ENCODE measurements at places on chromosomes 2 and 18.
A peak's percentile ranks its signal among the peaks of the same experiment; 100 is the strongest.

- no peak for DNase-seq
Measured at GRCh38 chr2:42493468-42494354, at the start of gene KCNG3. TSS of gene KCNG3 (minus strand) at chr2:42493982. CDS start at chr2:42493501, 481 bp downstream.

DNA sequence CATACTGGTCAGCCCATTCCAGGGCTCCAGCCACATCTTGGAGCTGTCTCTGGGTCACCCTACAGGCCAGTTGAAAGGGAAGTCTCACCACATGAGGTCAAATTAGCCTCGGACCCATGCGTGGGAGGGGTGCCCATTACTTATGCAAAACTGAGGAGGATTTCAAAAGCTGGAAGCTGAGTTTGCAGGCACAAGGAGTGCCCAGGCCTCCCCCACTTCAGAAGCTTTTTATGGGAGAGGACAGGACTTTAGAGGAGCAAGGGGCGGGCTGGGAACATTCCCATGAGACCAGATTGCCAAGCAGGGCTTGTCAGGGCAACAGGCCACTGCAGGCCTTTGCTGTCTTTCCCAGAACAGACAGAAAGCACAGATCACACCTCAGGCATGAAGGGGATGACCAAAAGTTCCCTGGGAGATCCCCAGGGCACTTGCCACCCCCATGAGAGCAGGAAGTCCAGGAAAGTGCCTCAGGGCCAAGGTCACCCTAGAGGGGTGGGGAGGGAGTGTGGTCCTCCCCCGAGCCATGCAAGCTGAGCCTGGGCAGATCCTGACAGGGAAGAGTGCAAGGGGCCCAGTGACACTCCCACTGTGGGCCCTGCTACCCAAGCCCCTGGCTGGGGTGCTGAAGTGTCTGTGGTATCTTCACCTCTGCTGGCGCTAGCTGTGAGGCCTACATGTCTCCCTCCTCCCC, 267.7 kb downstream of the BCL11A start:
- DNase-seq: no peak

DNA sequence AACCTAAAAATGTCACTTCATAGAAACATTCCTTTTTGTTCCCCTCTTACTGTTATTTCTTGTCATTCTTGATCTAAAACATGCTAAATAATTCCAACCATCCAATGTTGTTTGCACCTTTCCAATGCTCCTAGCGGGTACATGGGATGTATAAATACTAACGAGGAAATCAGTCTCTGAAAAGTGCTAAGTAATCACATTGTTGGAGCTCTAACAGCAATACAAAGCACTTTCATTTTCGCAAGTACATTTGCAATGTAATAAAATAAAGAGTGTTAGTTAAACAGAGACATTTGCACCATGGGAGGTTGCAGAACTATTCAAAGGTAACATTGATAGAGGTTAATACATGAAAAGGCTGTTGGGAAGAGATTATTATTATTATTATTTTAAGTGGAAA, 286.2 kb upstream of the ACVR2A start:
- no peak for DNase-seq

DNA sequence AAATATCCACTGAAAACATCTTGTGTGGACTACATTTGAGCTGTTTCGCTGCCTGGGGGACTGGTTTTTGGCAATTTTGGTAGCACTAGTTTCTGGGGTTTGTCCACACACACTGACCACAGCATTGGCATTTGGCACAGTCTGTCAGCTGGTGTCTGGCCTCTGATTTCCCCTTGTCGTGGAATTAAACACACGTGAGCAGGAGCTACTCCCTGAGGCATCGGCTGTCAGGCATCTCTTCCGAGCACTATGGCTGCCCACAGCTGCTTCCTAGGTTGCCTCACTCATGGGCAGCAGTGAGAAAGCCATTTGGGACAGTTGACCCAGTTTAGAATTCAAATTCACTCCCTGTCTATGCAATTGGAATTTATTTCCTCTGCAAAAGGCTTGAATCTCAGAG, 46.8 kb upstream of the FZD5 start:
- no peak for DNase-seq

DNA sequence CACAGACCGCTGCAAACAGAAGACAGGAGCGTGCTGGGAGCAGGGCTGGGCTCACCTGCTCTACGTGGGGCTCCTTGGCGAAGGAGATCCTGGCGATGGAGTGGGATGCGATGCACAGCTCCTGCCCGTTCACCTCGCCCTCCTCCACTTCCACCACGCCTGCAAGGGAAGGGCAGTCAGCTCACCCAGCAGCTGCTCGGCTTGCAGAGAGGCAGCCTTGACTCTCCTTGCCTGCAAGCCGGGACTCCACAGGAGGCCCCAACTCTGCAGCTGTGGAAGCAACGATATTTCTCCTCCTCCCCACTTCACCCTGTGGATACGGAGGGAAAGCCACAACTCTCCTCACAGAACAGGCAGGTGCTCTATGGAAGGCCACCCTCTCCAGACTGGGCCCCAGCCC, 35.1 kb downstream of the THAP4 start:
- DNase-seq: no peak

DNA sequence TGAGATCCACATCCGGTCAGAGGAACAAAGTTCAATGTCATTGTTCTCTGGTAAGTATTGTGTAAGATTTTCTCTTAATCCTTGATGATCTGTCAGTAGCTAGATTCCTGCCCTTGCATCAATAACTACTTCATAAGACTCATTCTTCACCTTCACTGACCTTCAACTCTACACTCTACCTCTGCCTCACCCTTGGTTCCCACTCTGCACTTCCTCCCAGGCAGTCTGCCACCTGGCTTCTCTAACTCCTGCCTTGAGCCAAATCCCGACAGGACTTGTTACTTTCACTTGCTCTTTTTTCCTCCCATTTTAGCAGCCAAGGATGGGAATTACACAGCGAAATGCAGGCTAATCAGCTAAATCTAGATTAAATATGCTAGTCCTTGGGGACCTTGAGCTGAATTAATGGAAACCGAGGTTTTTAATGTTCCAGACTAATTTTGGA, 190.7 kb downstream of the DLGAP1 start:
- DNase-seq: no peak

DNA sequence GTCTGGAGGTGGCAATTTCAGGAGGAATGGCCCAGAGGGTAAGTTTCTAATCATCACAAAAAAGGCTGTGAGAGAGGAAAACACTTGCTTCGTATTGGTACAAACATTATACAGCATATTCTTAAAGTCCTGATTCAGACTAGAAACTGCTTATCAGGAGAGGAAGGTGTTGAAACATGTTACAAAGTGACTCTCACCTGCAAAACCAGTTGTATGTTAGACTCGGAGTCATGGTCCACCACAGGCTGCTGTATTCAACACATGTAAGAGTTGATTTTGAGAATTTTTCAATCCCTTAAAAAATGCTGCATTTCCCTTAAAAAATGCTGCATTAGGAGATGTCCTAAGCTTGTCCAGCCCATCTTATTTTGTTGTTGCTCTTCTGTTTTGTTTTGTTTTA, 61.5 kb downstream of the MBP start:
- no peak for DNase-seq

- no peak for DNase-seq
Measured at GRCh38 chr2:191298306-191298705, 53.1 kb downstream of the MYO1B start.

DNA sequence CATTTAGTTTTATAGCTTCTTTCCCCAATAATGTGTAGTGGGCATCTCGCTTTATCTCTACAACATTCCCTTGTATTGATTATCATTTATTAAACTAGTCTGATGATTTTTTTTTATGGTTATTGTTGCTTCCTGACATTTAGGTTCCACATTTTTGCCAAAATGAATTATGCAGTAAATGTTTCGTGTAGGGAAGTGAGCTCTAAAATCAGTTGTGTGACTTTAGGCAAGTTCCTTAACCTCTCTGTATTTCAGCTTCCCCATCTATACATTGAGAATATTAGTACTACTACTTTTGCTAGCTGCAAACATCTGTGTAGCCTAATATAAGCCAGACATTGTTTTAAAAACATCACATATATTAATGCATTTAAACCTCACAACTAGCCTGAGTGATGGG, 22.9 kb downstream of the SOCS6 start:
- no peak for DNase-seq

- no peak for DNase-seq
Measured at GRCh38 chr2:232890896-232891601, 21.0 kb downstream of the SNORC start.

GRCh38 chr18:54206447-54206846, 18.0 kb downstream of the MBD2 start:
- no peak for DNase-seq

DNA sequence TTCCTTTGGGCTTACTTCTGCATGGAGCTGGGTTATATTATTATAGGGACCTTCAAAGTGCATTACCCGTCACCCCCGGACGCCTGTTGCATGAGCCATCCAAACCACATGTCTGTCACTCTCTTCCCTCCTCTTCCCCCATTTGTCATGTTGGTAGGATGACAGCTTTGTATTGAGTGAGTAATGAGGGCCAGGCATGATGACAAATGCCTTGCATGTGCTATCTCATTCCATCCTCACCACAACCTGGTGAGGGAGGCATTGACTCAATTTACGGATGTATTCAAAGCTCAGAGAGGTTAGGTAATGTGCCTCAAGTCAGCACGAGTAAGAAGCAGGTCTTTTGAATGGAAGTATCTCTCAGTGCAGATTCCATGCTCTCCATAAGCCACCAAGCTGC, 510.5 kb upstream of the TNP1 start:
- peak; percentile 22 for DNase-seq

DNA sequence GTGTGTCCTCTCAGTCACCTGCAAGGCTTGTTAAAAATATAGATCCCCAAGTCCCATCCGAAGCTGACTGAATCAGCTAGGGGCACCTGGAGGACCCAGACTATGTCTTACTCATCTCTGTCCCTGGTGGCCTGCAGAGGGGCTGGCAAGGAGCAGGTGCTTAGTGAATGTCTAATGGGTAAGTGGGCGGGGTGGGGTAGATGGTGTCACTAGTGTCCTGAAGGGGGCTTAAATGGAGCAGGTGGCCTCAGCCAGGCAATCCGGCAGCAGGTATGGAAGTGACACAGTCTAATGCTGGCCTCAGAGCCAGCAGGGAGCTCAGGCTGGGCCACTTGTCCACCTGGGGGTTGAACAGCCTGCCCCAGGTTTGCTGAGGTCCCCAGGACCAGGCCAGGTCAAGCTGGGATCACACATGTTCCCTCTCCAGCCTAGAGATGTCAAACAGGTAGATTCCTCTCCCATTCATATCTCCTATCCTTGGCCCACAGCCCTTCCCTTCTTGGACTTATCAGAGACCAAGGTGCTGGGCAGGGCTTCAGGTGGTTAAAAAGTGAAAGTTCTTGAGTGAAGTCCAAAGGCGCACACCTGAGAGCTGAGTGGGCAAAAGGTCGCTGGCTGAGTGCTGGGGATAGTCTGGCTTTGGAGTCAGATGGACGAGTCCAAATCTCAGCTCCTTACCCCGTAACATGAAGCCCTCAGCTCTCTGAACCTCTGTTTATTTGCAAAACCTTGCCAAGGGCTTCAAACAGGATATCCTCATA, 1.7 kb downstream of the STEAP3 start:
- DNase-seq: no peak

- peak; percentile 30 for DNase-seq
Measured at GRCh38 chr2:9378433-9379390, 44.6 kb downstream of the ITGB1BP1 start.

- DNase-seq: no peak
Measured at GRCh38 chr2:110866045-110866444, 133.7 kb downstream of the ACOXL start.

DNA sequence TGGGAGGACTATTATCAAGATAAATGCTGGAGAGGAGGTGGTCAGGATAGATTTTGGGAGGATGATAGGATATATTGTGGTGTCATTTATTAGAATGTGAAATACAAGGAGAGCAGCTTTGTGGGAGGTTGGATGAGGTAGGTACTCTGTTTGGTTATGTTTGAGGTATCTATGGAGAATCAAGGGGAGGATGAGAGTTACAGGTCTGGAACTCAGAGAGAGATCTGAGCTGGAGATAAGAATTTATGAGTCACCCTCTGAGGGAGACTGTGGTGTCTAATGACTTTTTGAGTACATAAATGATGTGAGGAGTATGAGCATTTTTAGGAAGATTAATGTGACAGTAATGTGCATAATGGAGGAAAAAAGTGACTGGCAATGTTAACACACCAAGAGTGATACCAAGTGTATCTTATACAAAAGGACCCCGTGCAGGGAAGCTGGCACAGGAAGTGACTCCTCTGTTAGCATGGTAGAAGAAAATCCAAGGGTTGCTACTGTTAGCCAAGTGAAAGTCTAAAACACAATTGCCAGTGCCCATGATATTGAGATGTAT, 48.2 kb downstream of the CRIM1 start:
- peak; percentile 76 for DNase-seq

DNA sequence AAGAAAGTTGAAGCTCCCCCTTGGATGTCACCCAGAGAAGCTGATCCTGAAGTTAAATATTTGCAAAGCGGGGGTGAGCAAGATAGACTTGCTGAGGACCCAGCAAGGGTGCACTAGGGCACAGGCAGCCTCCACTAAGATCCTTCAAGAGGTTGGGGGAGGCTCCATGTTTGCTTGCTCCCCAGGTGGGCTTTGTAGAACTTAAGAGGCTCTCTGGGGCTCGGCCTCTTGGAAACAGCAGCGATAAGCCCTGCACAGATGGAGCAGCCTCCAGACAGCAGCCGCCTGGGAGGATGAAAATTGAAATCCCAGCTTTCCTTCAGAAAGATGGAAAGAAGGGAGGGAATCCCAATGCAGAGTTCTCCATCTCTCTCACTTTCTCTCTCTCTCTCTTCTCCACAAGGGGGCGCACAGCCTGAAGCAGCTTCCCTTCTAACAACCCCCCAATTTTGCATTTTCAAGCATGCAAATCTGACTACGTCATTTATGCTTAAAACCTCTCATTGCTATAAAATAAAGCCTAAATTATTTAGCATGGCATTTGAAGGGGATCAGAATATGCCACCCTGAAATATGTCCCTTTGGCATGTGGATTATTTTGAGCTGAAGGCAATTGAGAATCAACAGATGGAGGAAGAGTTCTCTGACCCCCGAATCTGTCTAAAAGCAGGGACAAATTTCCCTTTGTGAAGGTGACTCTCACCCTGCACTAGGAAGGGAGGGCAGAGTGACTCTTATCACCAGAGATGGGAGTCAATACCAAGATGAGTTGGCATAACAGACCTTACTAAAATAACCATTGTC, 185.7 kb upstream of the KLHL29 start:
- no peak for DNase-seq

All from GM04503 (cell line).